OCI-LY7 (cell line): ENCODE measurements at places on chromosomes 4 and X.
A peak's percentile ranks its signal among the peaks of the same experiment; 100 is the strongest.

DNA sequence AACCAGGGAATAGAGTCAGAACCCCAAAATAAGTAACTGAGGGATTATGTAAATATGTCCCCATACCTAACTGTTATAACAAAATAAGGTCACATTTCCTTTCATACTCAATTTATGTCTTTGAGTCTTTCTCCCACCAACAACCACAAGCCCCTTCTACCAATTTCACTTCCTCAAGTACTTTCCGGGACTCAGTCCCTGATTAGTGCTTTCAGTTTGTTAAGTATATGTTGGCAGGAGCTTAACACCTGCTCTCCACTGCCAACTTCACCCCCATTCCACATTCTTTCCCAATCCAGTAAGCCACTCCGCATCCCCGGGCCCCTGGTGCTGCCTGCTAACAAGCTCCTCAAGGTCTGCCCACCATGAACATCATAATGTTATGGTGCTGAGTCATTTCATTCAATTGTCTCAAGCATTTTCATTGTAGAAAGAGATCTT is 71.3 kb upstream of the SPRY1 start:
- DNase-seq, result peak; percentile 88

DNA sequence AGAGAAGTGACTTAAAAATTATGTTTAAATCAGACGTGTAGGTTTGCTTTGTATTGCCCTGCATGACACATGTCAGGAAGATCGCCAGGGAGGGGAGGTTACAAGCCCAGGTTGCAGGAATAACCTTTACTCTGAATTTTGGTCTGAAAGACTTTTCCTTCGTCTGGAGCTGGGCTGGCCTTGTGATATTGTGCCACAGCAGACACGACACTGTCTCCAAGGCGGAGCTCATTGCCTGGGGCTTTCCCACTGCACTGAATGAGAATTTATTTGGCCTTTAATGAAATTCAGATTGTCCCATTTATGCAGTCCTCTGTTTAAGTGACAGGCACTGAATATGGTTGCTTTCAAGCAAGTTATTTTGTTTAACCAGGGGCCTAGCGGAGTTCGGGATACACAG is 45.1 kb downstream of the RHOH start:
- DNase-seq, result no peak

GRCh38 chrX:72029483-72030411 is 102.0 kb downstream of the RTL5 start:
- no peak for DNase-seq

GRCh38 chr4:34721835-34722234 is 1522.5 kb downstream of the ARAP2 start:
- DNase-seq, result no peak

- peak; percentile 35 for DNase-seq
These were observed 29.3 kb downstream of the FAM199X start for GRCh38 chrX:104195489-104196084.

GRCh38 chr4:123168812-123169211 is 227.8 kb upstream of the SPRY1 start:
- DNase-seq, result no peak

- no peak for DNase-seq
These were observed 123.5 kb downstream of the GABRB1 start for GRCh38 chr4:47154816-47155370.

DNA sequence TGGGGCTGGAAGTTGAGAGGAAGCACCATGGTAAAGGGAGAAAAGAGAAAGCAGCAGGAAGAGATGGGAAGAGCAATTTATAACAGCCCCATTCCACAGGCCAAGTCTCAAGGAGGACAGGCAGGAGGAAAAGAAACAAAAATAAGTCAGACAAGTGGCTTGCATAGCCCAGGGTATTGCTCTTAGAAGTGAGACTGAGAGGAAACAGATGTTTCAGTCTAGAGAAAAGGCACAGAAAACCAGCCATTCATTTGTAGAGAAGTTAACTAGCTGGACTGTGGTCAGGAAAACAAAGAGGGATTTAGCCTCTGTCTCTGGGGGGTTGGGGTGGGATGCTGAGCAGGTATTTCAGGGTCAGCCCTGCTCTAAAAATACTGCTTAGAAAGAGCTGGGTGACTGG is 175.0 kb upstream of the ARHGEF9 start:
- no peak for DNase-seq

GRCh38 chr4:8394061-8394519 is 46.4 kb downstream of the ACOX3 start:
- DNase-seq, result no peak

DNA sequence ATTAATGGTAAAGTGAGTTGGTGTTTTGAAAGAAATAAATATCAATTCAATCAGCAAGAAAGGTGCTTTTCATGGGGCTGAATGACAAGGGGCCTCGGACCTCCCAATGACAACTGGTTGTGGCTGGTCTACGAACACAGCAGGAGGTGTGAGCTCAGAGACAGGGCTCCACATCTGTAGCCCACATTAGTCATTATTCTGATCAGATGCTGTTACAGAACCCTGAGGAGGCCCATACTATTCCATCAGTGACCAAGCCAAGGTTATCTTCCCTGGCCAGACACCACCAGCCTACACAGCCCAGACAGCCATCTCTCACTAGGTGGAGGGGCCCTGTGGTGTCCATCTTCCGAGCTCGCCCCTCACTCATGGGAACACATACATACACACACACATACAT is 168.8 kb downstream of the SH3KBP1 start:
- no peak for DNase-seq

DNA sequence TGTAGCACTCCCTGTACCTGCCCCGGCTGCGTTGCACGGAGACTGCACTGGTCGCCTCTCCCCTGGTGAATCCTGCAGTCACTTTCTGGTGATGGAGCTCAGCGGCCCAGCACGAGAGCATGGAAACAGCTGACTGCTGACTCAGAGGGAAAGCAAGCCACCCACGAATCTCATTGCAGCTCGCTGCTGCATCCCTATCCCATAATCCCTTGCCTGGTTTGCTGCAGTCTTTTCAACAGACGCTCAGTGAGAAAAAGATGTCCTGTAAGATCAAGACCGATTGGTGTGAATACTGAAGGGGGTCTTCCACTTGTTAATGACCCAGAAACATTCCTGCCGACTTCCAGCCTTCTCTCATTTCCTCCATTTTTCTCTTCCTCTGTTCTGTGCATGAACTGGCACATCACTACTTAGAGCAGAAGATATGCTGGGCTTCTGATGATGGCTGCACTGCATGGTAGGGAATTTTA is 52.9 kb downstream of the TRIM2 start:
- no peak for DNase-seq

DNA sequence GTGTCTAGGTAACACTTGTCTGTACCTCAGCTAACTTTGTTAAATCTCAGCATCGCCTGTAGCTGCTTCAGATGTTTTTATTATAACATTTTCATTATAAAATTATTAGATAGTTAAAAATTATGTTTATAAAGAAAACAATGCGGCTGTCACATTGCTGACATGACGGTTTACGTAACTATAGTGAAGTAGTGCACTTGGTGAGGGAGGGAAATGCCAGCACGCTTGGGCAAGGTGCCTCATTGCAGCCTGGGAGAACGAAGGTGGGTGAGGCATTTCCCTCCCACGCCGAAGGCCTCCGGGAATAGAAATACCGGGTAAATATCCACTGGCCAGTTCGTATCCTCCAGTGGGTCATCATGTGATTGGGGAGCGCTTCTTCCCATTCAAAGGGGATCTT is 15.9 kb downstream of the TMEM187 start:
- no peak for DNase-seq

GRCh38 chrX:97909245-97909644 is 1025.5 kb downstream of the RPA4 start:
- DNase-seq, result peak; percentile 79
